ENCODE measurements at places on chromosomes 1 and 21.
A peak's percentile ranks its signal among the peaks of the same experiment; 100 is the strongest.

DNA sequence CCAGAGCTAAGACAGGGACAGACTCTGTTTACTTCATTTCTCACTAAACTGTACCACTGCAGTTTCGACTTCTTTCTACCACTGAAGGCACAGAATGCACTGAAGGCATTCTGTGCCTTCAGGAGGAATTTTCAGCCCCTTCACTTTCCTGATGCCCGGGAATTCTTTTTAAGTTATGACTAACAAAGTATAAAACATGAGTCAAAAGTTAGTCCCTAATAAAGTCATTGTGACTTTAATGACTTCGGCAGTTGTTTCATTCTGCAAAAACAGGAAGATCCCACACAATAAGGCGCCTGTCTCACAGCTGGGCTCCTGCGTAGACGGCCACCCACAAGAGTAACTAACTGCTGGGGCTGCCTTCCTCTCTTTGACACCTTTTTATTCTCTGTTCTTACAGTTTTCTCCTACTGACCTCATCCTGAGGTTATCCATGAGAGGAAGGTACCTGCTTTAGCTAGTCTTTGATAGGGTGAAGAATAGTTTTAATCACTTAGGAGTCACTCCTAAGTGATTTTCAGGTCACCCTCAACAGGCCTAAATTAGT, 183.9 kb upstream of the SGIP1 start:
- no peak for DNase-seq

DNA sequence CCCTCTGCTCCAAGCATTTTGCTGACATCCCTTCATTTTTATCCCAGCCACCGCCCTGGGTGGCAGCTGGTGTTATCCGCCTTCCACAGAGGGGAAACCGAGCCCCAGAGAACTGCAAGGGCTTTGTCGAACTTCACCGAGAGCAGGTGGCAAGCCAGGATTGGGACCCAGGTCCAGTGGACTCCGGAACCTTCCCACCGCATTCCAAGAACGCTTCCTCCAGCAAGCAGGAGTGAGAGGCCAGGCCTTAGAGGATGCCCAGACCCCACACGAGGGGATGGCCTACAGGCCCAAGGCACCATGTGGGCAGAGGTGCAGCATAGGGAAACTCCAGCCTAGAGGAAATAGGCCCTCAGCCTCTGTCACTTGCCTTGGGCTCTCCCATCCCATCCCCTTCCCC, 90.7 kb downstream of the EPHB2 start:
- no peak for DNase-seq

- DNase-seq: no peak
These were observed 9.0 kb downstream of the TGFBR3 start for GRCh38 chr1:91876781-91877573.

DNA sequence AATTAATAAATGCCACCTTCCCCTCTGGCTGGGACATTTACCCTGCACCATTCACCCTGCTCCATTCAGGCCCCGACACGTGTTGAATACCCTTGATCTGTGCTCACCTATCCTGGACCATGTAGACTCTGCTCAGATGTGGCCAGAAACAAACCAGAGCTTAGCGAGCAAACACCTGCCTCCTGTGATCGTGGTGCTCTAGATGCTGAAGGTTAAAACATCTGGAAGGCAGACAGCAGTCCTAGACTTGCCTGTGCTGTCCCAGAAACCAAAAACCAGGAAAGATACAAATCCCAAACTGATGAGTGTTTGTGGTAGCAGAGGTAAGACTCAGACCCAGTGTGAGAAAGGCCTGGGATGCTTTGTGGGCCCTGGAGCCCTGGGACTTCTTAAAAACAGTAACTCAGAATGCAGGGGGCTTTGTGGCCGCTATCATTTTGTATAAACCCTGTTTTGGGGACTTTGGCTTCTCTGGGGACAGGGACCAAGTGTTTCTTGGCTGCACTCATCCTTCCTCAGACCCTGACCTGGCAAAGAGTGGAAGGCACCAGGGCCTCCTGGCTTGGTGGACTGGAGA, 99.6 kb downstream of the DMRTB1 start:
- DNase-seq: no peak

- no peak for DNase-seq
These were observed 6.2 kb upstream of the BTG2 start for GRCh38 chr1:203299169-203299568.

DNA sequence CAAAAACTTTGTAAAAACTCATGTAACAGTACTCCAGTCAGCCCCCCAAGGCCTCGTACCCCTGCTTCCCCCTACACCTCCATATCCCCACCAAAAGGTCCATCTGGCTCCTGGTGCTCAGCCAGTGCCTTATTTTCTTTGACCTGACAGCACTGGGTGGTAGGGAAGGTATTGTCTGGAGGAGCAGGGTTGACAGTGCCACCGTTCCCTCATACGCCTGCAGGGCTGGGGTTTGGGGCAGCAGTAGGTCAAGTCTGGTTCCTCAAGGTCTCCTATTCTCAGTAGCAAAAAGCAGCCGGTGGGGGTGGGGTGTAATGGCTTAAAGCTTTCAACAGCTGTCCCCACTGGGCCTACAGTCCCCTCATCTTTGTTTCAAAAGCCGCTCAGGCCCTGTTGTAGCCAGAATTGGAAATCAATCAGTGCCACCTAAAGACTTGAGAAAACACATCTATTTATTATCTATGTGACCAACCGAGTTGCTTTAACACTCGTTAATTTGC, 25.3 kb upstream of the TTF2 start:
- DNase-seq: no peak

DNA sequence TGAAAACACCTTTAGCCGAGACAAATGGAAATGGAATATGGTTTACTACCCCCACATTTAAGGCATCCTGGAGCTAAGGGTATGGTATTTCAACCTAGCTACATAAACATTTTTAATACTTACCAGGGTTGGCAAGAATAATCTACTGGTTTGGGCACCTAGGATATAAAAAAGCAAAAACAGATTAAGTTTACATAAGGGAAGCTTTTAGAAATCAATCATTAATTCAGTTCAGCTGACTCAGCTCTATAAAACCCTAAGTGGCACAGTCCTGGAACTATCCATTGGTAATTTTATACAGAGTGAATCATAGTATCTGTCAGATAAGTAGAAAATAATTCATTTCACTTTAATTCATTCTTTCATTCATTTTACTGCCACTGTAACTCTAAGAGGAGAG, 355.2 kb downstream of the VAV3 start:
- no peak for DNase-seq

DNA sequence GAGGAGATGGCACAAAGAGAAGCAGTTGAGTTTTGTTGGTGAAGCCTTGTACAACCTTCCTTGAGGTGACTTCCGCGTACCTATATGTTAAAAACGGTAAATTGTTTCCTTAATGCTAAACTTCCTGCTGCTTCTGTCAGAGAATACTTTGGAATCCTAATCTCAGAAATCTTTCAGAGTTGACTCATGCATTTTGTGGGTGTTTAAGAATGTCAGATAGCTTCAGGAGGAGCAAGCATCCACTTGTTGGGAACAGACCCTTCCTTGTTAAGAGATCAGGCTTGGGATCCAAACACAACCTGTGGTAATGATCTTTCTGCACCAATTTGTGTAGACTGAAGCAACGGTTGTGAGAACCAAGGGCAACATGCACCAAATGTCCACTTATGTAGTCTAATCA, 29.5 kb downstream of the AK4 start:
- peak; percentile 90 for DNase-seq

DNA sequence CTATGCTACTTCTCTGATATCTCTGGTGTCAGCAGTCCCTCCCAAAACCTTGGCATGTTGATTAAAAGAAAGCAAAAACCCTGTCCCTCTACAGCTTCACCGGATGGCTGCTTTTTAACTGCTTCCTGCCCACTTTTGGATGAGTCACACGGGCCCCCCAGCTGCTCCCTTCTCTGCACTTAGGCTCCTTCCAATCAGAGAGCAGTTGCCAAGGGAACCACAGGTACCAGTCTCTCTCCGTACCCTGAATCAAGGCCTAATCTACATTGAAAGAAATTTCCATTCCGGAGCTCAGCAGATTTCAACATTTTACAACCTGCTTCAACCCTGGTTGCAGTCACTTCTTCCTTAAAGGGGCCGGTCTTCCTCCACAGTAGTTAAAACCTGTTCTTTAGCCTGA, 70.6 kb upstream of the GJB5 start:
- no peak for DNase-seq

DNA sequence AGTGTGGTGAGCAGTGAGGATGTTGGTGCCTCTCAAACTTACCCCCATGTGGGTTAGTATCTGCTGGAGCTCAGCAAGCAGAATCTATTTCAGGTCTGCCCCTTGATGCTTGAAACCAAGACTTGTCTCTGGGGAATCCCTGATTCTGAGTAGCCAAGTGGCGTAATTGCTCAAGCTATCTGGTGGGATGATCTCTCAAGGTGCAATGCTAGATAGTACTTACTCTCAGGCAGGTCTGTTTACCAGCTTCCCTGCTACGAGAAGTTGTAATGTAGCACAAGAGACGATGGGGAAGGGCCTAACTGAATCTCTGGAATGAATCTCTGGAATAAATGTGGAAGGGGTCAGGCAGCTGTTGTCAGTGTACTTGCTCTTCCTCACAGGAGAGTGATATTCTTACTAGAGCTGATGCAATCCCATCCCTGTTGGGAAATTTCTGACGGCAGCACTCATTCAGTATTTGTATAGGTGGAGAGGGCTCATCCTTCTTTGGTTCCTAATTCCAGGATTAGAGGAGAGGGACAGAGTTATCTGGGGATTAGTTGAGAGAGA, 65.4 kb downstream of the MACF1 start:
- peak; percentile 63 for DNase-seq

GRCh38 chr1:165253818-165254254, 102.7 kb downstream of the LMX1A start:
- DNase-seq: no peak

GRCh38 chr1:113320972-113321680, 69.2 kb upstream of the MAGI3 start:
- peak; percentile 13 for DNase-seq

DNA sequence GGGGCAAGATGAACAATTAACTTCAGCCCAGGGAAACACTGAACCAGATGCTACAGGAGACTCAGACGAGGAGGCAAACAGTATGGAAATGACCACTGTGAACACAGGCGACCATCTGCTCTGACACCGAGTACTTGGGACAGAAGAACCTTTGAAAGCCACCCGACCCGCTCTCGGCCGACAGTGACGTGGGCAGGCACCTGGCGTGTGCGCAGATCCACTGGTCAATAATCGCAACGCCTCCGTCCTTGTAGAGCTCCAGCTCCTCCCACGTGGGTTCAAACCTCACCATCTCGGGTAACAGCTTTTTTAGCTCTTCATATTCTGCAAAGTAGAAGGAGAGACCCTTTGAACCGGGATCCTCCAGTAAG, 20.3 kb downstream of the POFUT2 start:
- DNase-seq: no peak

DNA sequence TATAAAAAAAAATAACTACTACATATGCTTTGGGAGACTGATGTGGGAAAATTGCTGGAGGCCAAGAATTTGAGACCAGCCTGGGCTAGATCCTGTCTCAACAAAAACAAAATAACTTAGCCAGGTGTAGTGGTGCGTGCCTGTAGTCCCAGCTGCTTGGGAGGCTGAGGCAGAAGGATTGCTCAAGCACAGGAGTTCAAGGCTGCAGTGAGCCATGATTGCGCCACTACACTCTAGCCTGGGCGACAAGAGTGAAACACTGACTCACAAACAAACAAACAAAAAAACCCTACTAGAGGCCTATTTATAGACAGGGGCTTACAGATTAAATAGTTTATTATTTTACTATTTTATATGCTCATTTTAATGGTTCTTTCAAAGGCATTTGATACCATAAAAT, 80.0 kb downstream of the LHX4 start:
- DNase-seq: peak; percentile 83

DNA sequence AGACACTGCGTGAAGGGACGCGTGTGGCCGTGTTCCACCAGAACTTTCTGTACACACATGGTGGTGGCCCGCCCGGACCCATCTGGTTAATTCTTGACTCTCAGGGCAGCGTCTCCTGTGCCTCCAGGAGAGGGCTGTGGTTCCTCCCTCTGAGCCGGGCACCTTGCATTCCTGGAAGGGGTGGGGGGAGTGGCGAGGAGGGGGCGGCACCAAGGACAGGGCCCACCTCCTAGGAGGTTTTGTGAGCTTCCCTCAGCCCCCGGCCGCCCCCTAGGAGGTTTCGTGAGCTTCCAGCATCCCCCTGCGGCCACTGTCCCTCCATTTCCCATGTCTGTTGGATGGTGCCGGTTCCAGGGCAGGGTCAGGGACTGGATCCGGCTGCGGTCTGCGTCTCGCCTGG, 28.9 kb downstream of the FAAP20 start:
- no peak for DNase-seq

DNA sequence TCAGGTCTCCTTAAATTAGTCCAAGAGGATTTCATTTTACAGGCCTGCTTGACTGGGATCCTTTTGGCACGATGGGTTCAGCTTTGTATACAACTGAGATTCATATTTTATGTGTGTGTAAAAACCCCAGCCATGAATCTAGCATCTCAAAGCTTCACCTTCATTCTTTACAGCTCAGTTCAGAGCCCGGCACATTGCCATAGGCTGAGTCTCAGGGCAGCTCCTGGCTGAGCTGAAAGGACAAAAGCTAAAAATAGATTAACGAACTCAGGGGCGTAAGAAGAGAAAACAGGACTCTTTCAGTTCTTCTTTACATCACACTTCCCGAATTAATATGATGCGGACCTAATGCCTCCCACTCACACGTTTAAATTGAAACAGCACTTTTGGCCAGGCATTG, 262.8 kb upstream of the PBX1 start:
- no peak for DNase-seq

- DNase-seq: no peak
These were observed 497.7 kb downstream of the NPHP4 start for GRCh38 chr1:5494518-5494917.
